Stimulated activated CD4-positive, alpha-beta T cell treated with anti-CD3 and anti-CD28 coated beads, Interleukin-1b, Interleukin-23, amount 100 ng/mL, for 1 hour (primary cell): ENCODE measurements at places on chromosomes 7 and 10.
A peak's percentile ranks its signal among the peaks of the same experiment; 100 is the strongest.

DNA sequence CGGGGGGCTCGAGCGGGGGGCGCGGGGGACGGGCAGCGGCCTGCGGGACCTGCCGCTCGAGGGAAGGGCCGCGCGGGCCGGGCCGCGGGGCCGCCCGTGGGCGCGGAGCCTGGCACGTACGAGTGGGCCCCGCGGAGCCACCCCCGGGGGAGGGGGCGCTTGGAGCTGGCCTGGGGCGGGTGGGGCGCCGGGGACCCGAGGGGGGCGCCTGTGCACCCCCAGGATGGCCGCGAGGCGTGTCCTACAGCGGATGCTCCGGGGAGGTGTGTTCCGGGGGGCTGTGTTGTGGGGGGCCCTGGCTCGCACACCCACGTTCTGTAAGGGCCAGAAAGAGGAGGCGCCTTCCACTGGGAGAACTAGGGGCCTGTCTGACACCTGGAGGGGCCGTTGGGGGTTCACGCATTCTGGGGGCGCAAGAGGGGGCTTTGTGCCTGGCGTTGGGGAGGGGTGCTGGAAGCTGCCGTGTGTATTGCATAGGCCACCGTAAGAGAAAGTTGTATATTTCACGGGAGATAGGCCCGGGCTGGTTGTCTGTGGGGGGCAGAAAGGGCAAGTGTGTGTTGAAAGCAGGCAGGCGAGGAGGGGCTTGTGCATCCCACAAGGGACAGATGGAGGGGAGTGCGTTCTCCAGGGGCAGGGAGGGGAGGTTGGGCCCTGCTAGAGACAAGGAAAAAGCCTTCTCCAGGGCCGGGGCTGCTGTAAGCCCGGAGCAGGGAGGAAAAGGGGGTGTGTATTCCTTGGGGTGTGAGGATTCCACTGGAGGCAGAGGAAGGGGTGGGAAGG is 663 bp downstream of the VPS37D start:
- no peak for DNase-seq

DNA sequence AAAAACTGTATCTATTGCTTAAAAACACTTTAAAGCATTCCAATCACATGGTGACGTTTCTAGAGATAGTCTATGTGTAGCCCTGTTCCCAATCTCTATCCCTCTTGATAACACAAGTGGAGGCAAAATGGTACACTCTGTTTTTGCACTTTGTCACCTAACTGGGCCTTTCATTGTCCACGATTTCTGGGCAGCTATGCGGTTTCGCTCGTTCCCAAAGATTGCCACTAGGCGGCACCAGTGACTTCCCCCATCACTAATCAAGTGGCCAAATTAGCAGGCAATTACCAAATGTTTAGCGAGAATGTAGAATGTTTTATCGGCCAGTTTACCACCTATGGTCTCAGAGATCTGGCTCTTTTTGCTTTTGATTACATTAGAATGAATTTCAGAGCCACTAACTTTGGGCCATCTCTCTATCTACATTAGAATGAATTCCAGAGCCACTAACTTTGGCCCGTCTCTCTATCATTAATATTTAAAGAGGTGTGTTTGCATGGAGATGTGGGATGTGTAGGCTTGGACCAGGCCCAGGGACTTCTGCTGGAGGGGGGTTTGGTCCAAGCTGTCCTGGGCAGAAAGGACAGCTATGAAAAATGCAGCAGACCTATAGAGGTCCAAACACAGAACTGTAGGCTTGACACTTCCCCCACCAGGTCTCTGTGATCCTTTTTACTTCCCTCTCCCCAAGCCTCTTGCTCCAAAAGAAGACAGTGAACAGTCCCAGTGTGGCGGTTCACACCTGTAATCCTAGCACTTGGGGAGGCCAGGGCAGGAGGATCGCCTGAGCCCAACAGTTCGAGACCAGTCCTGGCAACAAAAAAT is 90.1 kb downstream of the EPC1 start:
- DNase-seq, result peak; percentile 35

GRCh38 chr10:29802171-29802570 is 167.4 kb upstream of the SVIL start:
- DNase-seq, result no peak

- DNase-seq, result no peak
Observed at GRCh38 chr7:85104432-85105205, 82.2 kb downstream of the SEMA3D start.

DNA sequence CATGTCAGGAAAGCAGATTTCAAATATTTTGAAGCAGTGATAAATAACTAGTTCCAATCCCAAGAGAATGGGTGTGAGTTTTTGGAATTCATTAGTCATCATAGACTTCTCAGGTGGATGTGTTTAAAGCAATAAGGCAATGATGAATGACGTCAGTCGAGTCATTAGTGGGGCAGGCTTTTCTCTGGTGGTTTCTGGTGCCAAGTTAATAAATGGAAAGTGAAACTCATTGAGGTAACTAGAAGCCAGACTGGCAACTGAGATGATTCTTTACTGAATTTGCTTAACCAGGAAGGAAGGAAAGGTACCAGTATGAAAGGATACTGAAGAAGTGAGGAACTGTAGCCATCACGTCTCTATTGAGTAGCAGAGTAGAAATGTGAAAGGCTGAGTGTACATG is 311.0 kb downstream of the GPAM start:
- DNase-seq, result no peak

DNA sequence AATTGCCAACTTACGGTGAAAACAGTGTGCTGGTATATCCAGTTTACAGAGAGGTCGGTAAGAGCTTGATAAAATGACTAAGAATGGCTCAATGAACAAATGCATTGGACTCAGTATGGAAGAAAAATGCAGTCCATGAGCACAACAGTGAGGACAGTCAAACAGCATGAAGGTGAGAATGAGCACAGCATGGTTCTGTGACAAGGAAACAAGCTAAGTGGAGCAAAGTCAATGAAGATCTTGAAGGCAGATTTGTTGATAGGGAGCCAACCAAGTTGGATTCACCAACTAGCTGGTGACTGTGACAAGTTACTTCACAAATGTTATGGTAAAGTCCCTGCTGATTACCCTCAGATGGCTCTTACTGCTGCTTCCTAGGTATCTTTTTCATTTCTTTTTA is 75.9 kb downstream of the SHOC2 start:
- DNase-seq, result no peak

DNA sequence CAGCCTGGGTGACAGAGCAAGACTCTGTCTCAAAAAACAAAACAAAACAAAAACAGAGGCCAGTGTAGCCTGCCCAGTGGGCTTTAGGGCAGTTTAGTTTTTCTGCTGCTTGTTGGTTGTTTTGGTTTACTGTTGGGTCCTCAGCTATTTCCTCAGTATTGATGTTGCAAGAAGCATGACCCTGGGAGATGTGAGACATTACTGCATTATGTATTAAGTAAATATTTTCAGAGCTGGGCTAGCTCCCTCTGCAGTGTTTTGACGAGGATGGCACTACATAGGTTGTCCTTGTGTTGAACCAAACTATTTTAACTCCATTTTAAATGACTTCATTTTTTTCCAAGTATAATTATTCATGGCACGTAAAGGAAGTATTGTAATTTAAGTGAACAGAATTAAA is 4.8 kb downstream of the AKAP9 start:
- no peak for DNase-seq

- DNase-seq, result no peak
Observed at GRCh38 chr10:120824881-120825309, 26.3 kb upstream of the WDR11 start.

DNA sequence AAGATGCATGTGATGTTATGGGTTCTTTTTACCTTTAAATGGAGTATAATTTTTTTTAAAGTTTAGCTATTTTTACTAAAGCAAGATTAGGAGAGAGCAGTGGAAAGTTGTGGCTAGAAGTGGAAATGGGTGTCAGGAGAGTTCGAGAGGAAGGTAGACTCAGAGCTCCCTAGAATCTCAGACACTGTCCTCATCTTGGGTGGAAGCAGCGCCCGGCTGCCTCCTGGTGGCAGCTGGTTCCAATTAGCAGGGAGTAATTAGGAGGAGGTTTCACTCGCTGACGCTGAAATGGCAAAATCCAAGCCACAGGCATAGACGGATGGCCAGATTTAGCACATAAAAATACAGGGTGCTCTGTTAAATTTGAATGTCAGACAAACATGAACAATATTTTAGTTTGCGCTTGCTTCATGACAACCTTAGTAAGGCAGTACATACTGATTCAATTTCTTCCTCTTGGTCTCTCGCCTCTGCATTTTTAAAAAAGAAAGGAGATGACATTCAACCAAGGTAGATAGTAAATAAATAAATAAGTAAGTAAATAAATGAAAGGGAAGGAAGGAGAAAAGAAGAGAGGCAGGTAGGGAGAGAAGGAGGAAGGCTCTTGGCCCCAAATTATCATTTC is 58.5 kb downstream of the LGI1 start:
- no peak for DNase-seq

- DNase-seq, result no peak
Observed at GRCh38 chr7:75869776-75870379, 9.0 kb upstream of the RHBDD2 start.

GRCh38 chr10:30432622-30433305 is 1.2 kb upstream of the MAP3K8 start:
- DNase-seq, result no peak

- no peak for DNase-seq
Observed at GRCh38 chr10:9260690-9261089, 1206.2 kb downstream of the GATA3 start.

GRCh38 chr7:118492466-118492865 is 268.0 kb downstream of the ANKRD7 start:
- DNase-seq, result no peak

GRCh38 chr7:15855525-15856109 is 169.1 kb upstream of the MEOX2 start:
- DNase-seq, result no peak

DNA sequence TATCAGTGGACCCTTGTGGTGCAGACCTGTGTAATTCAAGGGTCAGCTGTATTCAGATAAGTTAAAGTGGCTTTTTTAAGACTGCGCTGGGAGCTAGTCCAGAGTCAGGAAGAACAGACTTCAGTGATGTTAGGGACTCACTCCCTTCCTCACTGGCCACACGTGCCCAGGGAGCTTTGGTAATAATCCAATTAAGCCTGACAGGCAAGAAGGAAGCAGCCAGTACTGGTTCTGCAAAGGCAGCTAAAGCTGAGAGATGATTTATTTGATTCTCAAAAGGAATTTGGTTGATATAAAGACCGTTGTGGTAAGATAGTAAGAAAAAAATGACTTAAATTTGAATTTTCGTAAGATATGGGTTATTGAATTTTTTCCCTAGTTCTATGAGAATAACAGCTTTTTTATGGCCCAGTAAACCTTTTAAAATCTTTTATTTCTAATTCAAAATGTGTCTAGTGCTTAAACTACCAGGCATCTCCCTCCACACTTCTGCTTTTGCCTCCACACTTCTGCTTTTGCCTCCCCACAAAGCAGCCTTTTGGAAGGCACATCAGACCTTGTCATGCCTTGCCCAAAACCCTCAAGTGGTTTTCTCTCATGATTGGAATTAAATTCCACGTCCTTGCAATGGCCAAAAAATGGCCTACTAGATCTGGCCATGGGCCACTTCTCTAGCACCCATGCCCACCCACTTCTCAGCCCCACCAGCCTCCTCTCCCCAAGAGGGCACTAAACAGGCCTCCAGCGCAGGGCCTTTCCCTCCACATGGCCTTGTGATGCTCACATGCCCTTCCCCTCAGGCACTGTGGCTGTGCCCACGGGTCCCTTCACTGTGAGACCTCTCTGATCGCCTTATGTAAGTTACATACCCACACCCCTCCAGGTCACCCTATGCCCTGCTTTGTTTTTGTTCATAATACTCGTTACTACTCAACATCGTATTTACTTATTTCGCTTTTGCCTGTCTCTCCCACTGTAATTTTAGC is 92.5 kb downstream of the POU6F2 start:
- DNase-seq, result no peak

GRCh38 chr7:113774182-113774807 is 144.5 kb downstream of the PPP1R3A start:
- DNase-seq, result no peak

DNA sequence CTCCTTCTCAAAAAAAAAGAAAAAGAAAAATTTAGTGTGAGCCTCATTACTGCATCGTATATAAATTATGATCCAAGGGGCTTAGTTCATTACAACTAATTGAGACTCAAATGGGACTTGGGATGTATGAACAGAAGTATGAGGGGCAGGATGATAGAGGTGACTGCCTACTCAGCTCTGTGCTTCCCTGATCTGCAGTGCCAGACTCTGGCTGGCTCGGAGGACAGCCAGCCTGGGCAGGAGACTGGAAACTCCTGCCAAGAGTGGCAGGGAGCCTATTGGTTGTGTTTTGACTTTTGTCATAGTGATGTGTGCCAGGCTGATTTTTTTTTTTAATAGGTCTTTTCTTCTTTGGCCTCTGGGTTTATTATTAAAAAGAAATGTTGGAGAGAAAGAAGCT is 73.8 kb upstream of the GTF2IRD1 start:
- DNase-seq, result no peak

GRCh38 chr7:92623544-92623943 is 33.4 kb upstream of the FAM133B start:
- no peak for DNase-seq

- DNase-seq, result no peak
Observed at GRCh38 chr7:76285604-76286374, 16.7 kb upstream of the HSPB1 start.

DNA sequence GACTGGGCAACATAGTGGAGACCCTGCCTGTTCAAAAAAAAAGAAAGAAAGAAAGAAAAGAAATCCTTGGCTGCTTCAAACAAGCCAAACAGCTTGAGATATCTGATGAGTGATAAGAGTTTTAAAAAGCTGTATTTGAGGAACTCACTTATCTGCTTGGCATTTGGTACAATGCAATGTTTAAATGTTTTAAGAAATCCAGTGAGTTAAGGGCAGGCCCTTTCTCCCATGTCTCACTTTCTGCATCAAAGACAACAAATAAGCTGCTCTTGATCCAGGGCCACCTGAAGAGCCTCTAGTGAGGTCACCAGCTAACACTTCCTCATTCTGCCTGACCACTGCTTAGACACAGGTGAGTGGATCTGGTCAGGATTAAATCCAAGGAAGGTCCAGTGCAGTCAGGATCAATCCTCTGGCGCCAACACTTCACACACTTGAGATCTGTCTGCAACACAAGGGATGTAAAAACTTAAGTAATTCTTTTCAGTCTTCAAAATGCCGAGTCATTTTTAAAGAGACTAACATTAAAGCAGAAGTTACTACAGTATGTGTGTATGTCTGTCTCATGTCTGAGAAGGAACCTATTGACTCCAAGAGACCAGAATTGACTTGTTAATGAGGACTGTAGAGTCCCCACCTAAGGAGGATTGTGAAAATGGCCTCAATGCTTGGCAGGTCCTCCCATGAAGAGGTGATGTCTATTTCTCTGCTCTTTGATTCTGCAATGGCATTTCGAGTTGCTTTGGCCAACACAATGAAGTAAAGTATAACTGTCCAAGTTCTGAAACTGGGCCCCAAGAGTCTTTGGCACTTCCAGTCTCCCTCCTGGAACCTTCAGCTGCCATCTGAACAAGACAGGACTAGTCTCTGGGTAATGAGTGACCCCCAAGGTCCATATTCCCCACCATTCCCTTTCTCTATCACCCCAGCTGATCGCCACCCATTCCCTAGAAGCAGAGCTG is 43.1 kb downstream of the CREB3L2 start:
- DNase-seq, result no peak

- no peak for DNase-seq
Observed at GRCh38 chr7:108989319-108989718, 419.6 kb downstream of the DNAJB9 start.

DNA sequence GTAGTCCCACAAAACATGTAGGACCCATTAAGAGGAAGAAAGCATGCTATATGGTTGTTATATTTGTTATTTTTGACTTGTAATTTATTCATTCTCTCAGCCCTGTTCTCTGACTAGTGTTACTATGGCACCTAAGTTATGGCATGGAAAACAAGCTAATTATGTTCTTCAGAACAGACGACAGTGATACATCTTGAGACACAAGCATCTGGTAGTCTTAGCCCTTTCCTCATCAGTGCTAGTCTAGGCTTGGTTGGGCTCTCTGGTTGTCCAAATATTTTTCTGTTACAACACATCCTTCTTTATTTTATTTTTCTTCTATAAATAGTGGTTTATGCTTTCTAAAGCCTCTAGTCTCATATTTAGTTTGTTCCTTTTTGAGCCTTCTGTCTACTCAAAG is 308.3 kb upstream of the KAT6B start:
- no peak for DNase-seq
